GM04503 (cell line): ENCODE measurements at places on chromosomes 5 and 9.

DNA sequence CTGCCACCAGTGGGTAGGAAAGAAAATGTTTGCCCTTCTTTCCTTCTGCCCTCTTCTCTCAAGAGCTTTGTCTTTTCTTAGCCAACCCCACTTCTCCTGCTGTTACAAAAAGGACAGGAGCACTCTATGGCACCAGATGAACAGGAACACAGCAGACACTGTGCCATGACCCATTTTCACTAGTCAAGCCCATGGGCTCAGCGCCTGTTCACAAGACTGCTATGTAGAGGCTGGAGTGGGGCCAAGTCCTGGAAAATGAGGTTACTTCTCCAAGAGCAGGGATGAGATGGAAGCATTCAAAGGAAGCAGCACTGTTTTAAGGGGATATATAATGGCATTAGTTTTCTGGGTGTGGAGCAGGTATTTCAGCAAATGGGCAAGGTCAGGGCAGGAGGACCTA, 46.8 kb upstream of the GRAMD2B start:
- DNase-seq, result no peak

- DNase-seq, result no peak
These were observed 98.4 kb downstream of the PHF2 start for GRCh38 chr9:93674580-93675335.

DNA sequence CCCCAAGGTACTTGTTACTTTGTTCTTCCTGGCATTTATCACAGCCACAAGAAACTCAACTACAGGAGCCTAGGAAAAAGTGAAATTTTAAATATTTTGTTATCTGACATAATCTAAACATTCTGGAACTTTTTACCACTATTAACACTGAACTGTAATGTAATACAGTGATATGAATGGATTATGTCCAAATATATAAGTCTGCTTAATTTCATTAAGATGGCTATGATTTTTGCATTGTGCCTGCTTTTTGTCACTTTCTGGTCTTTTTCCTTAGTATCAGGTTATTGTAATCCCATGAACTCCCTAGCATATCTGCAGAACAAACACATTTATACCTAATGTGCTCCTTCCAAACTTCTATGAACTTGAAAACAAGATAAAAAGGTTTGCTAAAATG, 35.8 kb downstream of the PJA2 start:
- no peak for DNase-seq

DNA sequence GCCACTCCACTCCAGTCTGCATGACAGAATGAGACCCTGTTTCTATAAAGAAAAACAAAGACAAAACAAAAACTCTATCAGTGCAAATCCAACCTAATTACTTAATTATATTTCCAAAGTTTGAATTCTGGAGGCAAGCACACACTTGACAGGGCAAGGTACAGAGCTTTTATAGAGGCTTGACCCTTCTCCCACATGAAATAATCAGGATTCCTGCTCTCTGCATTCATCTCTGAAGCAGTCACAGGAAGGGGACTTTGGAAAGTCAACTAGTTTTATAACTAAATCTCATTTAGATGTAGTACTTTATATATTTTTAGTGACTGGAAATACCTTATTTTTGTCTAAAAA, 91.9 kb upstream of the CHD1 start:
- DNase-seq, result no peak

DNA sequence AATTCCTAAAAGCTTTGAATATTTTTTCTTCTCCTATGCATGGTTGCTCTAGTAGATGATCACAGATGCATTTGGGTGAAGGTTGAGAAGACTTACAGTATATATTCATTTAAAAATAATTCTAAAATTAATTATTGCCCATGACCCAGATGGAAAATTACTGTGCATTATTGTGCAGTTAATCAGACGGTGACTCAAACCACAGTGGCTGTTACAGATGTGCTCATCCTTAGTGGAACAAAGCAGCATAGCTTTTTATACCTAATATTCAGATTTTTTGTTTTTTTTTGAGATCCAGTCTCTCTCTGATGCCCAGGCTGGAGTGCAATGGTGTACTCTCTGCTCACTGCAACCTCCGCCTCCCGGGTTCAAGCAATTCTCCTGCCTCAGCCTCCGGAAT, 10.7 kb downstream of the OR2V1 start:
- no peak for DNase-seq

DNA sequence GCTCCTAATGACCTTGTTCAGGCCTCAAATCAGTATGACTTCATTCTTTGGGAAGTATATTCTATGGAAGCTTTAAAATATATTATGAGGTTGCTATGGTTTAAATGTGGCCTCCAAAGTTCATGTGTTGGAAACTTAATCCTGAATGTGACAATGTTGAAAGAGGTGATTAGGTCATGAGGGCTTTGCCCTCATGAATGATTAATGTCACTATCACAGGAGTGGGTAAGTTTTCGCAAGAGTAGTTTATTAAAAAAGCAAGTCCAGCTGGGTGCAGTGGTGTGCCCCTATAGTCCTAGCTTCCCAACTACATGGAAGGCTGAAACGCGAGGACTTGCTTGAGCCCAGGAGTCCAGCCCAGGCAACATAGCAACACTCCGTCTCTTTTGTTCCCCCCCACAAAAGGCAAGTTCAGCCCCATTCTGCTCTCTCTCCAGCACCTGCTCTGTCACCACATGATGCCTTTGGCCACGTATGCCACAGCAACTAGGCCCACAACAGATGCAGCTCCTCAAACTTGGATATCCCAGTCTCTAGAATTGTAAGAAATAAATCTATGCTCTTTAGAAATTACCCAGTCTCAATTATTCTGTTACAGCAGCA, 105.3 kb downstream of the SIL1 start:
- DNase-seq, result no peak

GRCh38 chr5:154949781-154950180, 8.9 kb downstream of the MRPL22 start:
- no peak for DNase-seq

DNA sequence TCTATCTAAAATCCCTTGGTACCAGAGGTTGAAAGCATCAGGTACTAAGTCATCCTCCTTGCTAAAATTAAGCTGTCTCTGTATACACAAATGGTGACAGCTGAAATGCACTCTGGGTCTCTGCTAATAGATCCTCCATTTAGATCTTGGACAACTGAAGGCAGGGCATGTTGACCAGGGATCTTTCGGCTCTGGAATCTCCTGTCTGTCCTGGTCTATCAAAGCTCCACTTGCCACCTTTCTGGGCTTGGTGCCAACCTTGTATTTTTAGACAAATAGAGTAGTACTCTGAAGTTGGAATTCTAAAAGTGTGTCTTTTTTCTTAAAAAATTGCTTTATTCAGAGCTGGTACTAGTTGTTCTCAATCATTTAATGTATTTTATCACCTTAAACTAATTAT, 135.2 kb upstream of the HMHB1 start:
- DNase-seq, result no peak

DNA sequence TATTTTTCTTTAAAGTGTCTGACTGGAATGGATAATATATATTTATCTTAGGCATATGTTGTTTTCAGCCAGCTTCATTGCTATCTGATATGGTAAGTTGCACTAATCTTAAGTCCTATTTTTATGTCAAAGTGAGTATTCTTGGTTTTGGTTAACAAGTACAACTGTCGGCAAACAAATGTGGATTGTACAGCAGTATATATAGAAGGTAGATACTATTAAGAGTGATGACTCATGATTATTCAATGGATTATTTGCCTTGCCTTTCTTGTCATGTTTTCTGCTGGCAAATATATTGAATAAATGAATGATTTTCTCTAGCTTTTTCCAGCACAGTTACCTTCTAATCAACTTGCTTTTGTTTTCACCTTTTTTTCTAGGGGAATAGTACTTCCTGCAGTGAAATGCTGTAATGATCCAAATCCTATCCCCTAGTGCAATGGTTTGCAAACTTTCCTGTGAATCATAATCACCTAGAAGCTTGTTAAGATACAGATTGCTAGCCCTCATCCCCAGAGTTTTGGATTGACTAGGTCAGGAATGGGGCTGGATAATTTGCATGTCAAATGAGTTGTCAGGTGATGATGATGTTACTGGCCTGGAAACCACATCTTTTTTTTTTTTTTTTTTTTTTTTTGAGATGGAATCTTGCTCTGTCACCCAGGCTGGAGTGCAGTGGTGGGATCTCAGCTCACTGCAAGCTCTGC, 60.8 kb upstream of the ARRDC3 start:
- no peak for DNase-seq

GRCh38 chr9:16143947-16144890, 591.4 kb downstream of the CCDC171 start:
- no peak for DNase-seq

GRCh38 chr5:1299961-1300360, 5.1 kb upstream of the TERT start:
- DNase-seq, result no peak

DNA sequence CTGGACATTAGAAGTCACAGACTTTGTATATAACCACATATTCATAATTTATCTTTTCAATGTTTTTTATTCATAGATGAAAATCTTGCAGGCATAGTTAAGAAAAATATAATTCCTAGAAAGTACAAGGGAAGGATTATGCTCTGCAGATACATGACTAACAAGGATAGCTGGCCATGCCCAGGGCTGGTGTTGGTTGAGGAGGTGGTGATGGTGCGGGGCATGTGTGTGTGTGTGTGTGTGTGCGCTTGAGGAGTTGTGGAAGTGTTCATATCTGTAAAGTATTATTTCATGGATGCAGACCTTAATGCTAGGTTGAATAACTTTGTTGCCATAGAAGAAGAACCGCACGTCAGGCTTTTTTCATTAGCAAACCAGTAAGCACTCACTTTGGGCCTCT, 1.3 kb downstream of the S1PR3 start:
- DNase-seq, result no peak

DNA sequence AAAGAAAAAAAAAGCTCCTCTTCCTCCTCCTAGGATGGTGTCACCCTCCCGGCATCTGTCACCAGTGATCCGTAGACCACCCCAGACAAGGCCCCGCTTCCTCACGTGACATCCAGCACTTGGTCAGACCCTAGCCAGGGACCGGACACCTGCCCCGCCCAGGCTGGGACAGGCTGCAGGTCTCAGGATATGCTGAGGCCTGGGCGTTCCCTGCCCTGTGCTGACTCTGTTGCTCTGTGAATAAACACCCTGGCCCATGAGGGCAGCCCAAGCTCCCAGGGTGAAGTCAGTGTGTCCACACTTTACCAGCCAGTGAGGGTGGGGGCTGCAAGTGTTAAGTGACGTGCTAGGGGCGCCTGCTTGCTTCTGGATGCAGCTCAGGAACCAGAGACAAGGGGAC, 5.6 kb downstream of the EDF1 start:
- no peak for DNase-seq

- no peak for DNase-seq
These were observed 313.5 kb upstream of the MSX2 start for GRCh38 chr5:174410716-174411478.

DNA sequence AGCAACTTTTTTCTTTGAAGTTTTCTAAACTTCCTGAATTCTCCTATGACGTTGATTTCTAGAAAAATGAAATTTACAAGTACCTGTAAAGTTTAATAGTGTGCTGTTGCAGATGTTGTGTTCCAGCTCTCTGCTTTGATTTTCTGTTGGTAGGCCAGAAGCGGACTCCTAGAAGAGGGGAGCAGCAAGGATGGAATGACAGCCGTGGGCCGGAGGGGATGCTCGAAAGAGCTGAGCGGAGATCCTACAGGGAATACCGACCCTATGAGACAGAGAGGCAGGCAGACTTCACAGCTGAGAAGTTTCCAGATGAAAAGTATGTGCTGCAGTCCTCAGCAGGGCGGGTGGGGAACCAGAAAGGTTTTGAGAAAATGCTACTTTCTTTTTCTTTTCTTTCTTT, 8.3 kb downstream of the HABP4 start:
- DNase-seq, result no peak

DNA sequence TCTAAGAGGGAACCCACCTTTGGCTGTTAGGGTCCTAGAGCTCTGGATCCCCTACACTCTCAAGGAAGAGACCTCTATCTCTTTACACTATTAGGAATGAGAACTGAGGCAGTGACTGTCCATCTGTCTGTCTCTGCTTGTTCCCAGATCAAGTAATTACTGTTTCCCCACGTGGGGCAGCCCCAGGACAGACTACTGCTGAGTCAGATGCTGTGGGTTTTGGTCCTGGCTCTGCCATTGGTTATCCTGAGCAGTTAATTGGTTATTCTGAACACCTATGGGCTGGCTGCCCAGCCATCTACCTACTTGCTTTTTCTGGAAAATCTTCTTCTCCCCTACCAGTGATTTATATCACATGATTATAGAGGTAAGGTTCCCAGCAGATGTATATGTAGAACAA, 33.3 kb downstream of the FBXO10 start:
- DNase-seq, result no peak

- no peak for DNase-seq
These were observed 88.3 kb downstream of the SLC38A9 start for GRCh38 chr5:55623789-55624188.

- DNase-seq, result no peak
These were observed 266.6 kb downstream of the PRELID2 start for GRCh38 chr5:145568581-145568980.

DNA sequence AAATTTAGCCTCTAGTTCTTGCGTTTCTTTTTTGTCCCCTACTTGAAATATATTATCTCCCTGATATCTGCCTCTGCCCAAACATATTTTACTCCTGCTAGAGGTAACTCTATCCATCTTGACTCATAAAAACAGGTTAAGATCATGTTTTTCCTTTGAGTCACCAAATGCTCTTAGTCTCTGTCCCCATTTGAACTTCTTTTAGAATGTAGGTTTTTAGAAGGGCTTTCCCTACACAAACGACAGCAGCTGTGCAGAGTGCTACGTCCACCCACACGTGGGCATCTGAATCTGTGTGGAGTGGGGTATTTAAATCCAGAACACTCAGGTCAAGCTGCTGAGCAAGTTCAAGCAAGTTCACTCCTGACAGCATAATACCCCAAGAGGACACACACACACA, 2.2 kb downstream of the HSD17B3 start:
- no peak for DNase-seq

GRCh38 chr9:132878695-132879456, at the start of gene SPACA9:
Gene SPACA9, plus strand, starts transcription at chr9:132878898. Its CDS starts 5,050 bp downstream, at chr9:132883948.
- DNase-seq, result no peak

- DNase-seq, result no peak
These were observed 51.3 kb downstream of the LMX1B start for GRCh38 chr9:126664900-126665643.

- no peak for DNase-seq
These were observed 30.0 kb downstream of the NREP start for GRCh38 chr5:111726986-111727385.

GRCh38 chr5:154107756-154108155, 69.0 kb downstream of the MFAP3 start:
- no peak for DNase-seq

DNA sequence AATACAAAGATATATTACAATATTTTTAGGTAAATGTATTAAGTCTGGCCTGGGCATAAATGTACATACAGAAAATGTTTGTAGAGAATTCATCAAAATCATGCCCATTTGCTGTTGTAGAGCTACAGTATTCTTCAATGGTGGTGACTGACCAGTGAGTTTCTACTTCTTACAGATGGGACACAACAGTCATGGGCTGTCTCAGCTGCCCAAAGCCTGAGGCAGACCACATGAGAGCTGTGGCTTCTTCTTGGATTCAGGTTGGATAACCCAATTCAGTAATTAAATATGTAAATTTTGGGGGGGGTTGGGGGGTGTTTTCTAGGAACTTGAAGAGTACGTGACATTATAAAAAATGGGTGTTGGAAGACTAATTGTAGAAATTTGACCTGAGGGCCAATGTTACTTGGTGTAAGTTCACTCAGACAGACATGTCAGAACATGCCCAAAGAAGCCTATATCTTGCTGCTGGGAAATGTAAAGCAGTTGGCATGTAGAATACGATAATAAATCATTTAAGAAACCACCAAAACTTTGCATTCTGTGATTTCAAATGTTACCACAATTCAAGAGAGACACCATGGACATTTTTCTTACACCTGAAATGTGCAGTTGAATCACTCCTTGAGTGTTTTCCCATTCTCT, 17.9 kb downstream of the STARD4 start:
- DNase-seq, result no peak

GRCh38 chr5:106963630-106964029, 707.1 kb downstream of the EFNA5 start:
- no peak for DNase-seq
